ENCODE measurements at places on chromosomes 12 and 14.
A peak's percentile ranks its signal among the peaks of the same experiment; 100 is the strongest.

DNA sequence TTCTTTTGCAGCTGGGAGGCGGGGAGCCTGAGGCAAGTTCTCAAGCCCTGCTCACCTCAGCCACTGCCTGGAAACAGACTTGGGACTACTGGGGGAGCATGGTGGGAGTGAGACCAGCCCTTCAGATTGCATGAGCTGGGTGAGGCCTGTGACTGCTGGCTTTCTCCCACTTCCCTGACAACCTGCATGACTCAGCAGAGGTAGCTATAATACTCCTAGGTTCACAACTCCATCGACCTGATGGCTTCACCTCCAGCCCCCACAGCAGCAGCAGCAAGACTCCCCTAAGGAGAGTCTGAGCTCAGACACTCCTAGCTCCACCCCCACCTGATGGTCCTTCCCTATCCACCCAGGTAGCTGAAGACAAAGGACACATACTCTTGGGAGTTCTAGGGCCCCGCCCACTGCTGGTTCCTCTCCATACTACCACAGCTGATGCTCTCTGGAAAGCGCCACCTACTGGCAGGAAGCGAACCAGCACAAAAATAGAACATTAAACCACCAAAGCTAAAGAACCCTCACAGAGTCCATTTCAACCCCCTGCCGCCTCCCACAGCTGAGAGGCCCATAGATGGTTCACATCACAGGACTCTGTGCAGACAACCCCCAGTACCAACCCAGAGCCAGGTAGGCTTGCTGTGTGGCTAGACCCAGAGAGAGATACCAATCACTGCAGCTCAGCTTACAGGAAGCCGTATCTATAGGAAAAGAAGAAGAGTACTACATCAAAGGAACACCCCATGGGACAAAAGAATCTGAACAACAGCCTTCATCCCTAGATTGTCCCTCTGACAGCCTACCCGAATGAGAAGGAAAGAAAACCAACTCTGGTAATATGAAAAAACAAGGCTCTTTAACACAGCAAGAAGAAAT, 68.7 kb downstream of the RPAP3 start:
- no peak for DNase-seq

GRCh38 chr12:131911028-131911650, 16.7 kb downstream of the ULK1 start:
- no peak for DNase-seq

- DNase-seq: no peak
Observed at GRCh38 chr14:78154827-78155226, 15.3 kb upstream of the NRXN3 start.

DNA sequence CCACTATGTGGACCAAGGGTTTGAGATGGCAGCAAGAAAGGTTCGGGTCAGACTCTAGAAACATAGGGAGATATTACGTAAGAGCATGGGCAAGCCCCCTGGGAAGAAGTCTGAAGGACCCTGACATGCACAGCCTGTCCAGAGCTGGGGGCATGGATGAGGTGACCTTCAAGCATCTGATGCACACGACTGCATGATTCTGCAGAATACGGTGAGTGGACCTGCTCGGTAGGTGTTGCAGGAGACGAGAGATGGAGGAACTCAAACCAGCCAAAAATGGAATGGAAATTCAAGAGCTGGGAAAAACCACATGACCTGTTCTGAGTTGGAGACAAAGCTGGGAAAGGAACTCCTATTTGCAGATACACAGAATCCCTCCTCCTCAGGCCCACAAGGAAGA, 43.6 kb downstream of the ANO2 start:
- no peak for DNase-seq

GRCh38 chr14:39154594-39155189, 15.4 kb downstream of the TRAPPC6B start:
- DNase-seq: no peak

GRCh38 chr12:48028541-48029431, 24.5 kb upstream of the COL2A1 start:
- no peak for DNase-seq

DNA sequence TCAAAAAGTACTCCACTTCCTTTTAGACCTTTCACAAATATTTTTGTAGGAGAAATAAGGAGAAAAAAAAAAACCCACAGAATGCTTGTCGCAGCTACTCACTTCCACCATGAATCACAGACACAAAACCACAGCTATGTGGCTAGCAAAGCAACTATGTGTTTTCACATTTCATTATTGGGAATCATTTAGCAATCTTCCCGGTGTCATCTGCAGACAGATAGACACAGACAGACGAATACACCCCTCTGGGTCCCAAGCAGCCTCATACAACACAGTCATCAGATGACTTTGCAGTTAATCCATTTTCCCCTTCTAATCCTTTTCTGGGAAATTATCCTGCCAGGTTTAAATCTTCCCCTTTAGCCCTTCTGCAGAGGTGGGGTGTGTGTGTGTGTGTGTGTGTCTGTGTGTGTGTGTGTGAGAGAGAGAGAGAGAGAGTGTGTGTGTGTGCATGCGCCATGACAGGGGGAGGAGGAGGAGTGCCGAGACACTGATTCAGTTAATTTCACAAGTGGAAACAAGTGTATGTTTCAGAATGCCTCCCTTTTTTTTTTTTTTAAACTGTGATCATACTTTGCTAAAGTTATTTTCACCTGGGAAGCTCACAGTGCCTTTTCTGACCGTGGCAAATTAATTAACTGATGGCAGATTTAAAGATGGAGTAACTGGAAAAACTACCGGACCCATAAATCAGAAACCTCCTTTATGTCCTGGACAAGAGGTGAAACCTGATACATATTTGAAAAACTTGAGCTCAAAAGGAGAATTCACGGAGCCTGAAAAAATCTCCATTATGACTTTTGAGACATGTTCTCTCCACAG, 39.9 kb downstream of the LTBP2 start:
- no peak for DNase-seq

GRCh38 chr12:88310069-88310468, 168.0 kb downstream of the TMTC3 start:
- no peak for DNase-seq

GRCh38 chr12:72274931-72275330, 2.8 kb downstream of the TRHDE start:
- no peak for DNase-seq

DNA sequence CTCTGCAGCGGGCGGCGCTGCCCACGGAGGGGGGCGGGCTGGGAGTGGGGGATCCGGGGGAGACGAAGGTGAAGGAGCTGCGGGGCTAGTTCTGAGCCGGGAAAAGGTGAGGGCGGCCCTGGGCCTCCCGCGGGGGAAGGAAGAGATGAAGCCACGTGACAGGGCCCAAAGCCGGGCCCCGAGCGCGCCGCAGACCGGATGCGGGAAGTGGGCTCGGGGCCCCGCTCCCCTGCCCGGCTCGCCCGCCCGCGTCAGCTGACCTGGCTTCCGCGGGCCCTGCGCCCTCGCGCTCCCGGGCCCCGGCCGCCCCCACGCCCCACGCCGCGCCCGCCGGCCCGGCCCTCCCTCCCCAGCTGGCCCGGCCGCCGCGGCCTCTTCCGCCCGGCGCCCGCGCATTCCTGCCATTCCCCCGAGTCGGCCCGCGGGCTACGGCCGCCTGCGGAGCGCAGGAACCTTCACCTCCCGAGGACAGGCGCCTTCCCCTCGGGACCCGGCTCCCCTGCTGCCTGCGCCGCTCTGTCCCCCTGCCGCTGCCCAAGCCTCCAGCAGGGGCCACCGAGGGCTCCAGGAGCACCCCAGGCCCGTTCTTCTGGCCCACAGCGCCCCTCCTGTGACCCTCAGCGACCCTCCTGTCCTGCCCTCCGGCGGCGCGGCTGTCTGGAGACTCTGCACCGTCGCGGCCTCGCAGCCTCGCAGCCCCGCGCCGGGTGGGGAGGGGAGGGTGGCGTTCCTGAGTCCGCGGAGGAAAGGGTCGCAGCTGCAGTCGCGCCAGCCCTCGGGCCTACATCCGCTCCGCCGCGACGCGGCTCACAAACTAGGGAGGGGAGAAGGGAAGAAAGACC, 20.4 kb downstream of the NINJ2 start:
- peak; percentile 59 for DNase-seq

DNA sequence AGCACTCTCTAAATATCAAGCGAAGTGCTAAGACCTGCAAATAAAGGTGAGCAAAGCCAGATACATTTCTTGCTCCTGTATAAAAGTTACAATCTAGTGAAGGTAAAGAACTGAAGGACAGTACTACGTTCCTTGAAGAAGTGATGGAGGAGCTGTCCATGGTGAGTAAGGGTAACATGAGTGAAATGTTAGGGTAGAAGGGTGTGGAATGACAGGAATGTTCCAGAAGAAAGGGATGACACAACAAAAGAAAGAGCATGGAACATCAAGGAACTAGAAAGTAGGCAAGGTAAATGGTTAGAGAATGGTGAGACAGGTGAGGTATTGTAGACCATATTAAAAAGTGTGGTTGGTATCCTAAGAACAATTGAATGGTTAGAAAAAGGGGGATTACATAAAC, 272.4 kb downstream of the ACSS3 start:
- DNase-seq: no peak

Data from stimulated activated CD4-positive, alpha-beta T cell treated with anti-CD3 and anti-CD28 coated beads, Interleukin-15, amount 100 ng/mL, for 1 hour (primary cell).